ENCODE measurements at places on chromosomes 11 and 22.

DNA sequence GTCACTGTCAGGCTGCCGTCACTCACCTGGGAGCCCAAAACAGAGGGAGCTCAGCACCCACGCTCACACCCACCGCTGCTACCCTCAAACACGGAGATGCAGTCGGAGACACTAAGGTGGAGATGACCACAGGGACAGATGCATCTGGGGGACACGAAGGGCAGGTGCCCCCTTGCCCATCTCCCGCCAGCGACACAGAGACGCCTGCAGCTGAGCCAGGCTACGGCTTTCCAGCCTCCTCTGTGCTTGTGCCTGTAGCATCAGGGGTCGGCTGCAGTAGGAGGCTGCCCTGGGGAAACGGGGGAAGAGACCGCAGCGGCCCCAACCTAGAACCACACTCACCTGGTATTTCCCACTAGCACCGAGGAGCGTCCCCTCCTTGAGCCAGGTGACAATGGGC is 19.3 kb downstream of the IGSF9B start:
- DNase-seq = no peak

DNA sequence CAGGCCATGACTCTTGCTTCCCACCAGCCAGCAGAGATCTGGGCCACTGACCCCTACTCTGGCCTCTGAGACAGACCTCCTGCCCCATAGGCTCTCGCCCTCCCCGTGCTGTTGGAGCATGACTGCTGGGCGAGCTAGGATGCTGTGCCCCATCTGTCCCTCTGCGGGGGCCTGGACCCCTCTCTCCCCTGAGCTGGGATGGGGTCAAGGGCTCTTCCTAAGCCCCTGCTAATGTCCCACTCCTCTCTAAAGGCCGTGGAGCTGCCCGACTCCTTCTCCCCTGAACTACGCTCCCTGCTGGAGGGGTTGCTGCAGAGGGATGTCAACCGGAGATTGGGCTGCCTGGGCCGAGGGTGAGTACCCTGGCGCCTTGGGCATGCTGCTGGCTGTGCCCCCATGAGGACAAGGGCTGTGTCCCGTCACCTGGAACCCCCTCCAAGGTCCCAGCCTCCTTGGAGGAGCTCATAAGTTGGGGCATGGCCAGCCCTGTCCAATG is 6.2 kb upstream of the ANKRD13D start:
- no peak for DNase-seq

- DNase-seq = no peak
These were observed 19.8 kb upstream of the TIMP3 start for GRCh38 chr22:32781695-32782094.

- DNase-seq = no peak
These were observed 2.2 kb upstream of the TMPRSS13 start for GRCh38 chr11:117931331-117931950.

DNA sequence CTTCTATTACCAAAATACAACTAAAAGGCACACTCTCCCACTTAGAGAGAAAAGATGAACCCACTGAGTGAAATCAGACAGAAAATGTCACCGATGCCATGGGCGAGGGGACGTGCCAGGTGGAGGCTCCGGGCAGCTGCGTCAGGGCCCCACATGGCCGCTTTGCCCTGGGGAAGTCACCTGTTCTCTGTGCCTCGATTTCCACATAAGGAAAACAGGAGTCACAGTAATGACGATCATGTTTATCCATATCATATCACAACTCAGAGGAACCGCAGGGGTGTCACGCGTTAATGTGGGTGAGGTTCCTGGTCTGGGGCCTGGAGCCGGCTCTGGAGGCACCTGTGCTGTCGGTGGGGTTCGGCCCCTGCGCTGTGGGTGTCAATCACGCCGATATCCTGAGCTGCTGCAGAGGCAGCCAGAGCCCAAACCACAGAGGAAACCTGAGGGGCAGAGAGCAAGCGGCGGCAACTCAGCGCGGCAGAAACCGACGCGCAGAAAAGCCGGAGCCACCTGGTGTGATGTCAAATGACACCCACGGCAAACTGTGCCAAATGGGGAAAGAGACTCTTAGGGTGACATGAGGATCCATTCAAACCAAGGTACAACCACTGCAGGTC is 243.7 kb downstream of the BRD1 start:
- no peak for DNase-seq

GRCh38 chr11:36309779-36310178 is 13.7 kb downstream of the PRR5L start:
- no peak for DNase-seq

DNA sequence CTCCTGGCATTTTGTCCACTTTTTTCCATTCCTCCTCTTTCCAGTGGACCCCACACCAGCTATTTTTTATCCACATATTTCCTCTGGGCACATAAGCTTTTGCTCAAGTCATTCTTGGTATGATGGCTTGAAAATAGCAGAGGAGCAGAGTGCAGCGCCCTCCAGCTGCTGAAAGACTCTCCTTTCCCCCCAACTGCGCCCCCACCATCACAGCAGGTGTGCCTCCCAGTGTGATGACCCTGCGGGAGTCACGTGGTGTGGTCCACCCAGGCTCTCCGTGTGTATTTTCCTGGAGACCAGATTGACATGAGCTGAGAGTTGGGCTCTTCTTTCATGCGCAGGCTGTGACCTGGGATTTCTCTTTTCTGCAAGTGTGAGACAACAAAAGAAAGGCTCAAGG is 1241.6 kb downstream of the TBC1D22A start:
- no peak for DNase-seq

GRCh38 chr11:13357232-13357631 is 79.6 kb downstream of the BMAL1 start:
- DNase-seq = no peak

GRCh38 chr11:47911149-47911548 is 63.0 kb upstream of the NUP160 start:
- DNase-seq = no peak

DNA sequence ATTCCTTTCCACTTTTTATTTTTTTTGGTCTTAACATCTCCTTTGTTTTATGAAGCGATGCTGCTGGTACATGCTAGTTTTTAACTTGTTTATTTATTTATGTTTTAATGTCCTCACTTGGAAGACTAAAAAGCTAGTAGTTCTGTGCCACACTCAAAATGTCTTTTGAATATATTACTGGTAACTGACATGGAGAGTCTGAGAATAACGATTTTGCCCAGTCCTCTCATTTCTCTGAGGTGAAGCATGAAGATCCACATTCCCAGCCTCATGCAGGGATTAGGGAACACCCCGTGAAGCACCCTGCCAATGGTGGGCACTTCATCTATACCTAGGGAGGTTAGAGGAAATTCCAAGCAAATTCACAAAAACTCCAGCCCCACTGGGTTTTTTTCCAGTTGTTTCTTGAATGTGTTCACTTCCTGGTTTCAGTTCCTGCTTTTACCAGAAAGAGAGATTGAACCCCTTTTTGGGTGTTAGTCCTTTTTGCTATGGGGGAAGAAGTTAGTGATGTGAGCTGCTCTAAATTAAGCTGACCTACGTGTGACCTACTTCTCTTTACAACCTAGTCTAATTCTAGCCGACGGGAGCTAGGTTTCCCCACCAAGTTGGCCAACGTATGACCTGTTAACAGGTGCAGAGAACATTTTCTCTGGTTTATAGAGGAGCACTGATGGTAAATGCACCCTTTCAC is 106.1 kb downstream of the SLC1A2 start:
- DNase-seq = no peak

DNA sequence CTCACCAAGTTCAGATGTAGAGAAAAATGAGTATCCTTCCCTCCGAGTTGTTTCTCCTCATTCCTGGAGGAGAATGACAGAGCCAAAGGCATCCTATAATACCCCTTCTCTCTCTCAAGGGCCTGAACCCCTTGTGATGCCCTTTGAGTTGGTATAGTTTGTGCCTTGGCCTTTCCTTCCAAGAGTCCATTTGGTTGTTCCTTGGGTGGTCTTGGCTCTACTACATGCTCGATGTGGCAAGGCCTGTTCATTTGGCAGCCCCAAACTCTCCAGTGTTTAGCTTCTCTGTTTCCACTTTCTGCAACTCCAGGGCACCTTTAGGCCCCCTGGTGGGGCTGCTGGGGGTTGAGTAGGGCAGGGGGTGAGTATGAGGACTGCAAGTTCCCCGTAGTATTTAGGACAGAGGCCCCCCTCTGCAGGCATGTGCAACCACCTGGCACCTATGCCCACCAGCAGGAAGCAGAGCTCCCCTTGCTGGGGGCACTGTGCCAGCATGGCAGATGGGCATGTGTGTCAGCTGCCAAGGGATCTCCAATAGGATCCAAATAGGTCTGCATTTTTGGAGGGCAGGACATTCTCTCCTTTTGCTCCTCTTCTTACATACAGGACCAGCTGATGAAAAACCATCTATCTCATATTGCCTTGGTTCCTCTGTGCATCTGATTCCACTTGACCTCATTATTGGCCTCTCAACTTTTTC is 217.2 kb upstream of the CADM1 start:
- DNase-seq = no peak

- DNase-seq = no peak
These were observed 12.8 kb upstream of the CLPB start for GRCh38 chr11:72446929-72447769.

GRCh38 chr11:27178859-27179258 is 138.2 kb downstream of the BBOX1 start:
- no peak for DNase-seq

DNA sequence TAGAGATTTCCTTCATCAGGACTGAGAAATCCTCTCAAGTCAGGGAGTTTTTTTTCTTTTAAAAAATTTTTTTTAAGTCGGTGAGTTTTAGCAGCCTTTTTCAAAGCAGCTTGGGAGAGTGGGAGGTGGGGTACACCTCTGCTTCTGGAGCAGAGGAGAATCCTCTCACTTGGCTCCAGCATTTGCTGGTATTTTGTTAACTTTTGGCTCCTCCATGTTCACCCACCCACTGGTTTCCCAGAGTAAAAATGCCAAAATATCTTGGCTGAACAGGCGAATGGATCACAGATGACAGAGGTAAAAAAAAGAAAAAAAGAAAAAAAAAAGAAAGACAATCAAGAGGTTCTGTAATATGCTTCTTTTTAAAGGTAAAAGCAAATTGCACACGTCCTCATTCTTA is 68.0 kb downstream of the GAB2 start:
- DNase-seq = no peak

GRCh38 chr11:22582151-22582410 is 43.5 kb downstream of the FANCF start:
- DNase-seq = no peak

DNA sequence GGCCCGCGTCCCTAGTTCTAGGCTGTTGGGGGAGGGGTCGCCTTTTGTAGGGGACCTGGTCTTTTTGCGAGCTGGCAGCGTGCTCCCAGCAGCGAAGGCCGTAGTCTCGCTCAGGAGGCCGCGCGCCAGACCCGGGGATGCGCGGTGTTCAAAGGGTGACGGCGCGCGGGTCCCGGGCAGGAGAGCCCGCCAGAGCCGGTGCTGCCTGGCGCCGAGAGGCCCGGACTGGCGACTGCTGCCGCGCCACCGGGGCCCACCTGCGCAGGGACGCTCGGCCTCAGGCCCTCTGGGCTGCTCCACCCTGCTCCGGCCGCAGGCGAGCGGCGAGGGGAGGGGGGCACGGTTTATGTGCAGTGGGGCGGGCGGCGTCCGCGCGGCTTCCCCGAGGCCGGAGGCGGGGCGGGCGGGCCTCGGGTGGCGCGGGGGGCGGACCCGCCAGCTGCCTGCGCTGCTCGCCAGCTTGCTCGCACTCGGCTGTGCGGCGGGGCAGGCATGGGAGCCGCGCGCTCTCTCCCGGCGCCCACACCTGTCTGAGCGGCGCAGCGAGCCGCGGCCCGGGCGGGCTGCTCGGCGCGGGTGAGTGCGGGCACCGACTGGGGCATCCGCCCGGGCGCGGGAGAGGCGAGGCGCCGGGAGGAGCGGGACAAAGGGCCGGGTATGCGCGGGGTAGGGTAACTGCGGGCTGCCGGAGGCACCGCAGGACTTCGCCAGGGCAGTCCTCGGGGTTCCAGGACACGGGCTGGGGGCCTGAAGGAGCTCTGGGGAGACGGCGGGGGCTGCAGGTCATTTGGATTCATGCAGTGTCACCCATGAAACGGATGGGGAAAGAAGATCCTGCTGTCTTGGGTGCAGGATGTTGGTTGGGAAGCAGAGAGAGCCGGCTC is at the start of gene PRSS23:
Gene PRSS23 (plus strand): TSS at position 467 of the 884 bp plus-strand sequence. CDS start 7,102 bp downstream, outside the sequence.
- no peak for DNase-seq

- no peak for DNase-seq
These were observed 17.4 kb downstream of the POU2F3 start for GRCh38 chr11:120257346-120257745.

DNA sequence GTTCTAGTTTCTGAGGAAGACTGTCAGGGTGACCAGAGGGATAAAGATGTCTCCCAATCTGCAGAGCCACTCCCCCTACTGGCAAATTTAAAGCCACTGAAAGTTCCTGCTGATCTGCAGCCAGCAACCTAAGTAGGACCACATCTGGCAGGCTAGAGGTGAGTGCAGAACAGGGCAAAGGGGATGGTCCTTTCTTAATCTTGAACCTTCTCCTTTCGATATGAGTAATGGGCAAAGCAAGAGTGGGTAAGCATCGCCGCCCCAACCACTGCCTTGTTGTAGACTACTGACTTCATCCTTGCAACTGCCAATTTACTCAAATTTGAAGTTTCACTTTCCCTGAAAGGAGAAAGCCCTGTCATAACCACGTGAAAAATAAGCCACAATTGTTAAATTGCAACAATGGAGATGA is 30.7 kb downstream of the SCUBE2 start:
- DNase-seq = no peak

DNA sequence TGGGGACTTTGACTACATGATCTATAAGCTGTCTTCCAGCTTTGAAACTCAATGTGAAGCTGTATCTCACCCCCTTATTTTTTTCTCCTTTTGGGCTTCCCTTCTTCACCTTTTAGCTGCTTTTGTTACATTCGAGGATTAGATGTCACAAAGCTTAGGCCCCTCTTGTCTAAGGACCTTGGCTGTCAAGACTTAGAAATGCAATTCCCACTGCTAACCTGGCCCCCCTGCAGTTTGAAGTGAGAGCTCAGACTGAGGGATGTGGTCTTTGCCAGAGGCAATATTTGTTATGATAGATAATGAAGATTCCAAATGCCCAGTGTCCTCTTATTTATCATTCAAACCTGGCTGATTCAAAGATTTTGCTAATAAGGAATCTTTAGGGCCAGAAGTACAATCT is 128.3 kb downstream of the ARL14EP start:
- DNase-seq = no peak
